NCI-H2081 (cell line): ENCODE measurements at places on chromosomes 5 and 9.

GRCh38 chr5:171300358-171300757, 8.7 kb upstream of the TLX3 start:
- DNase-seq = no peak

DNA sequence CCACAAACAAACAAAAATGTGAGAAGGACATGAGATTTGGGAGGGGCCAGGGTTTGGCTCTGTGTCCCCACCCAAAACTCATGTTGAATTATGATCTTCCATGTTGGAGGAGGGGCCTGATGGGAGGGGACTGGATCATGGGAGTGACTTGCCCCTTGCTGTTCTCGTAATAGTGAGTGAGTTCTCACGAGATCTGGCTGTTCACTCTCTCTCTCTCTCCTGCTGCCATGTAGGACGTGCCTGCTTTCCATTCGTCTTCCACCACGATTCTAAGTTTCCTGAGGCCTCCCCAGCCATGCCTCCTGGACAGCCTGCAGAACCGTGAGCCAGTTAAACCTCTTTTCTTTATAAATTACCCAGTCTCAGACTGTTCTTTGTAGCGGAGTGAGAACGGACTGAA, 118.7 kb downstream of the RXRA start:
- DNase-seq = no peak

- no peak for DNase-seq
Observed at GRCh38 chr5:139472386-139473030, 1.7 kb downstream of the SMIM33 start.

GRCh38 chr9:786405-786804, 55.1 kb upstream of the DMRT1 start:
- DNase-seq = no peak

GRCh38 chr5:81187885-81188284, 45.2 kb upstream of the CKMT2 start:
- peak; percentile 1 for DNase-seq

DNA sequence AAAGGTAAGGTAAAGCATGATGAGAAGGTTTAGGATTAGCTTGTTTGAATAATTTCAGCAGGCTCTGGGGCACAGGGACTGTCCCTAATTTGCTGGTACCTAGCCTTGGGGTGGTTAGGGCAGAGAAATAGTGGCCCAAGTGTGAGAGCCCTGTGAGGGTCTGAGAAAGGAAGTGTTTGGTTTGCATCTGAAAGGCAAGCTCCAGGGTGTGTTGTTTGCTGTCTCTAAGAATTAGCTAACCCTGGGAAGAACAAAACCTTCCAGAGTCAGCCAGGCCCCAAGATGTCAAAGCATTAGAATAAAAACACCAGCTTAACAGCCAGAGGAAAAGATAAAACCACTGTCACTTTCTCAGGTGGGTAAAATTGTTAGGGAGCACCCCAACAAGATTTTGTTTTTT, 31.0 kb downstream of the TMEM252 start:
- no peak for DNase-seq

DNA sequence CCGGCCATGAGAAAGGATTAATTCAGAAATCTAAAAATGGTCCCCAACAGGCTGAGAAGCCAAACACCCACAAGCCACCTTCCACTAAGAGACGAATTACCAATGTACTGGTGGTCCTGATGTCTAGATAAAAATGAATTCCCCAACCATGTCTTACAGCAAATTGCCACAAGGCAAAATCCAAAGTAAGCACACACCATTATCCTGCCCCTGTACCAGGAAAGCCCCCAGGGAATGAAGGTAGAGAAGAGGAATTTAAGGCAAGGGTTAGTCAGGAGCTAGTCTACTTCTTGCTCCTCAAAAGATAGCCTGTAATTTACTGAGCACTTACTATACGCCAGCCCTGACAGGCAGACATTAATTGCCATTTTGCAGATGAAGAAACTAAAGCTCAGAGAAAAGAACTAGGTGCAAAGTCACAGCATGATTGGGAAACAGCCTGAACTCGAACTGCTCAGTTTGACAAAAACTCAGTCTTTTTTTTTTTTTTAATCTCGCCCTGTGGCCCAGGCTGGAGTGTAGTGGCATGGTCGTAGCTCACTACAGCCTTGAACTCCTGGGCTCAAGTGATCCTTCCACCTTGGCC, 64.3 kb downstream of the RAPGEF1 start:
- DNase-seq = no peak

GRCh38 chr9:7507026-7507425, 292.6 kb downstream of the DMAC1 start:
- no peak for DNase-seq

DNA sequence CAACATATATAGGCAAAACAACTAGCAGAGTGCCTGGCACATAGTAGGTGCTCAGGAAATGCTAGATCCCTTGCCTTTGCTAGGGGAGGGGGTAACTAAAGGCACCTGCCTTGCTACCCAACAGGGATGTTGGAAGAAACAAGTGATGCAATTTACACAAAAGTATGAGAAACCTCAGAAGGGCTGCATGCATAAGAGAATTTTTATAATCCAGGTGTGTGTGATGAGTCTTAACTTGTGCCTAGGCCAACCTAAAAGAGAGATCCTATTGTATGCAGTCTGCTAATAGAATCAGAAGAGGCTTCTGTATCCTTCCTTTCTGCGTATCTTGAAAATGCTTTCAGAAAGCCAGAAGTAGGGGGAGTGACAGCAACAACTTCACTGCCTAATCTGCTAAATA, 135.9 kb downstream of the SLIT3 start:
- no peak for DNase-seq

DNA sequence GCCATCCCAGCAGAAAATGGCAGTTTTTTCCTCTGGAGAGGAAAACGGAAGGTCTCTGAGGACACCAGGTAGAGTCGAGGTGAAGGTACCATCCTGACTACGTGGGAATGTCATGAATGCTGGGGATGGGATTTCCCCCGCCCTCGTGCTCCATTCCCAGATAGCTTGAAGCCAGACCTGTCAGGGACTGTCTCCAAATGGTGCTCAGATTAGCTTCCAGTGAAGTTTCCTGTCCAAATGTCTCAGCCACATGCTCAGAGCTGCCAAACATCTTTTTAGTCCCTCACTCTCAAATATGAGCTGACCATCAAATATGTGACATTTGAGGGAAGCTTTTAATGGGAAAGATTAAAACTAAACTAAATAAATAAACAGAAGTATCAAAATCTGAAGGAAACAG, 7.6 kb upstream of the ANKRD34B start:
- DNase-seq = no peak

DNA sequence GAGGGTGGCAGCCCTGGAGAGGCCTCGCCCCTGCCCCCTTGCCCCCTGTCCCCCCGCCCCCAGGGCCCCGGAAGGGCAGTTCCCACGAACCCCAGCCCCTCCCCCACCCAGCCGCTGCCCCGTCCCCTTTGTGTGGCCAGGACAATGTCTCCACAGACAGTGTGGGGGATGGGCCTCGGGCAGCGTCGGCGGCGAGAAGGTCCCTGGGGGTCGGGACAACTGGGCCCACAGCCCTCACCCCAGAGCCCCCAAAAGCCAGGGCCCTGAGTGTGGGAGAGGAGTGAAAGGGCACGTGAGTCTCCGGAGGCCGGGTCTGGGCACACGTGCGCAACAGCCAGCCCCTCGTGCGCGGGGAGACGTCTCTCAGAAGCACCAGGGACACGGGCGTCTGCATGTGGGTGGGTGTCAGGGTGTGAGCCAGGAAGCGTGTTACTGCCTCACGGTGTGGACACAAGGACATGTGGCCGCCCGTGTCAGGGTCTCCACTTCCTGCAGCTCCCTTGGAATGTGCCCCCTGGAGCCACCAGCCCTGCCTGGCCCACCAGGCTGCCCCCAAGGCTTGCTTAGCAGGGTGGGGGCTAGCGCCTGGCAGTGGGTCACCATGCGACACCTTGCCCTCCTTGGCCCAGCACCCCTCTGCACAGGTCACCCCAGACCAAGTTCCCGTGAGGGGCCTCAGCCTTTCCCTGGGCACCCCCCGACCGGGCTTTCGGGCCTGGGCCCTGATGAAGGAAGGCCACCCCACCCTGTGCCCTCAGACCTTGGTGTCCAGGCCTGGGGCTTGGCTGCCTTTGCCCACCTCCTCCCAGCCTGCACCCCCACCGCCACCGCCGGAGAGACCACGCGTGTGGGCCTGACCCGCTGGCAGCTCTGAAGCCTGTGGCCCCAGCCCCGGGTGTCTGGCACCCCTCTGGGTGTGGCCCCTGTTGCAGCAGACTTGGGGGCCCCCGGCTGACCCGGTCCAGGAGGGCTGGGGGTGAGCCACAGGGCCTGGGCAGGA, 12.8 kb upstream of the NRARP start:
- DNase-seq = no peak

DNA sequence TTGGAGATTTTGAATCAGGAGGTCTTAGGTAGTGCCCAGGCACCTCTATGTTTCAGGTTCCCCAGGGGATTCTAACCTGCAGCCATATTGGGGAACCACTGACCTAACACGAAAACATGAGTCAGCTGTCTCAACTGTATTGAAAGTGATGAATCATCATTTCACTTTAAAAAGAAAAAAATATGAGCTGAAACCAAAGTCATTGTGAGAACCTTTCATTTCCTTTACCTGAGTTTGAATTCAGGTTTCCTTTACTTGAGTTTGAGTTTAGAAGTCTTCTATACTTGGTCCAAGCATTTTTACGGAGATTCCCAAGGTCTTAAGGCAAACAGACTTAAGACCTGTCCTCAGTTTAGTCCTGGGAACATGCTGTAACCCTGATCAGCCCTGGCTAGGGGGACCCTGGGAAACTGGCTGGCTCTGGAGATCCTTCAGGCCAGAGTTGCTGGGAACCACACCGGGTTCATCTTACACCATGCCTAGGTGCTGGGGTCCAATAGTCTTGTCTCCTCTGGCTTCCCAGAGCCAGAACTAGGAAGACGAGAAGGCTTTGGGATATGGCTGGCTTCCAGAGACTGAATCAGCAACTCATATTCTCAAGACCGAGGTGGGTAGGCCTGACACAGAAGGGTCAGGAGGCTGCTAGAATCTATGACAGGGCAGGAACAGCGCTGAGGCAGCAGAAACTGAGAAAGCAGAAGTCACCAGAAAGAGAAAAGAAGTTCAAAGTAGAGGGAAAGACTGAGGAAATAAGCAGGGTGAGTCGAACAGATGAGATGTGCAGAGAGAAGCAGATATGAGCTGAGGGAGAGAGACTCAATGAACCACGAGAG, 16.4 kb upstream of the PDCD1LG2 start:
- DNase-seq = no peak

- no peak for DNase-seq
Observed at GRCh38 chr5:76888733-76889300, 39.0 kb downstream of the S100Z start.
